ENCODE measurements at places on chromosomes 5 and 9.

GRCh38 chr5:62306323-62306895, 403 bp downstream of the KIF2A start:
- DNase-seq = no peak

- no peak for DNase-seq
Measured at GRCh38 chr9:111978616-111979015, 82.0 kb downstream of the UGCG start.

GRCh38 chr9:18799428-18799827, 233.6 kb downstream of the SAXO1 start:
- DNase-seq = no peak

DNA sequence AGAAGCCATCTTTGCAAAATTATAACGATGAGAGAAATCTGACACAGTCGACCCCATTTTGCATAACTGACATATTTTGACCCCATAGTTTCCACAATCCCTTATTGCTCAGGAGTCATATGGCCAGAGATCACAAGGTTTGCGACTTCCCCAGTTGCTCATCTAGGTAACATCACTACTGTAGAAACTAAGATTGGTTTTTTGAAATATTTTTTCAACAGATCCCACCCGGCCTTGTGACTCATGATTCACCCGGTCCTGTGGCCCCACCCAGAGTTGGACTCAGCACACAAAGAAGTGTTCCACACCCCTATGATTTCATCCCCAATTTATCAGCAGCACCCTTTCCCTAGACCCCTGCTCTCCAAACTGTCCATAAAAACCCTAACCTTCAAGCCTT, 50.2 kb downstream of the TIMD4 start:
- no peak for DNase-seq

DNA sequence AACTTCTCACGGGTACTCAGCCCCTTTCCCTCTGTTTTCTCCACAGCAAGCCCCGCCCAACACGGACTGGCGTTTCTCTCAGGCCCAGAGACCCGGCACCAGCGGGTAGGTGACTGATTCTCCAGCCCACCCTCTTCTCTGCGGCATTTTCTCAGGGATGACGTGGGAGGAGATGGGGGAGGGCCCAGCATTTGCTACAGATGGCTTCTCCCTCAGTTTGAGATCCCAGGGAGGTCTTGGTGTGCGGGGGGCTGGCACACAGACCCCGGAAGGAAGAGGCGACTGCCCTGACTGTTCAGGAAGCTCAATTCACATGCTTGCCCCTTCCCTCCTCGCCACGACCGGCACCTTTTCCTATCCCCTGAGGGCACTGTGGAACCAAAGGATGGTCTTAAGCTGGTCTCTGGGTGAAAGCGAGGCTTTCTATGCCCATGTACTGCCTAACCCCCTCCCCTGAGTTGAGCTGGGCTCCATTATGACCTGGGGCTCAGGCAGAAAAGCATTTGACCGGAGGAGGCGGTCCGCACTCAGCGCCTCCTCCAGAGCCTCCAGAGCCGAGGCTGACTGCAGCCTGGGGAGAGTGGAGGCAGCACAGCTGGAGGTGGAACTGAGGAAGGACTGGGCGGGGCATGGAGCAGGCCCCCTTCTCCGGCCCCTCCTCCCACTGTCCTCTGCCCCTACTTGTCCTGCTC, 6.0 kb downstream of the PCDHGC5 start:
- no peak for DNase-seq

DNA sequence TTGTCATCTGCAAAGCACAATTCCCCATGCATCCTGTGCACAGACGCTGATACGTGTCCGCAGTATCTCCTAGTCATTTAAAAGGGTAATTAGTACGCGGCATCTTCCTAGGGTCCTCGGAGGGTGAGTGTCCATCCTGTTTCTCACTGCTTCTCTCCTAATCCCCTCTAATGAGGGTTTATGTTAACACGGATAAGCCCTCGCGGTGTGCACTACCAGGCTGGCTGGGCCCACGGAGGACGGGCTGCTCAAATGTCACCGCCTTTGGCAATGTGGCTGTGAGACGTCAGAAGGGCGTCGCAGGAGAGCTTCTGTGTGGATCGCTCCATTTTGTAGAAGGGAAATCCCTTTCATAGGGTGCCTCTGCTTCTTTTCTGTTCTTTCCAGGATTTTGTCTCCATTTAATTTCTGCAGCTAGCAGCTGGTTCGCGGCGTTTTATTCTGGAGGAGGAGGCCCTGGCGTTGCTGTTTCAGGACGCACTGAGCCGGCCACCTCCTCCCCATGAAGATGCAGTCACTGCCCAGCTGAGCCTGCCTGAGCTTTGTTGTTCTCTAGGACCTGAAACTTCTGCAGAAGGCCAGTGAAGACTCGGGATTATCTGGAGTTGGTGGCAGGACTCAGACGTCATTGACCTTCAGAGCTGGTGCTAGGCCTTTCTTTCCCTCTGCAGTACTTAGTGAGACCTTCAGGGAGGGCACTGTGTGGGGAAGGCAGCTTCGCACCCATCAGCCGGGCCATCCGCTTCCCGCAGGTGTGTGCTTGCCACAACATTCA, 326.1 kb upstream of the IRX1 start:
- DNase-seq = no peak

DNA sequence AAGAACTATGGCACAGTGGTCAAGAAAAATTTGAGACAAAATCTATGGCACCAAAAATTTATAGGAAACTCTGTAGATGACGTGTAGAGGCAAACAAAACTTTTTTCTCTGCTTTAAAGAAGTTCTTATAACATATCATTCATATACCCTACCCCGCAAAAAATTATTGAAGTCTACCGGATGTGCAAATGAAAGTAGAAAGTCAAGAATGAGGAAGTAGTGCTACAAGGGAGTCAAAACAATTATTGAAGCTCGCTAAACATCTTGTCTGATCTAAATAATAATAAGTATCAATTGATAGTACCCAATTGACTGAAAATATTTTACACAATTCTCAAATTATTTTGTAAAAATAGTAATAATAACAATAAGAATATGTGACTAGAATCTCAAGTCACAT, 398.5 kb downstream of the TAF11L14 start:
- DNase-seq = no peak

DNA sequence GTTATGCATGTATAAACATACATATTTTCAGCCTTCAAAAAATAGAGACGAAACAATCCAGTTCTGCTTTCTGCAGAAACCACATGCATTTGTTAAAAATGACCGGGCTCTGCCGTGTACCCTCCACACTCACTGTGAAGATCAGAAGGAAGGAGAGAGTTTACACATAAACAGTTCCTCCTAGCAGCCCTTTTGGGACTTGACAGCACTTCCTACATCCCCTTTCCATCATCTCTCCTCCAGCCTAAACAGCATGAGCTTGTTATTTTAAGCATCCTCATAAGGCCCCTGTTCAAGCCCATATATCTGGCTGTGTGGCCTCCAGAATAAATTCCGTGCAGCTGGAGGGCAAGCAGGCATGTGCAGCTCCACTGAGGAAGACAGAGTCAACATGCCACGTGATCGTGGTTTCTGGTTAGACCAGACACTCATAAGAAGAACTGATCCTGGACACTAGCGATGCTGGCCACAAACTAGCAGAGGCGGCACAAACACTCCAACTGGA, 42.2 kb downstream of the NIPAL4 start:
- DNase-seq = no peak

GRCh38 chr5:83919071-83920041, 198.7 kb upstream of the HAPLN1 start:
- DNase-seq = no peak

DNA sequence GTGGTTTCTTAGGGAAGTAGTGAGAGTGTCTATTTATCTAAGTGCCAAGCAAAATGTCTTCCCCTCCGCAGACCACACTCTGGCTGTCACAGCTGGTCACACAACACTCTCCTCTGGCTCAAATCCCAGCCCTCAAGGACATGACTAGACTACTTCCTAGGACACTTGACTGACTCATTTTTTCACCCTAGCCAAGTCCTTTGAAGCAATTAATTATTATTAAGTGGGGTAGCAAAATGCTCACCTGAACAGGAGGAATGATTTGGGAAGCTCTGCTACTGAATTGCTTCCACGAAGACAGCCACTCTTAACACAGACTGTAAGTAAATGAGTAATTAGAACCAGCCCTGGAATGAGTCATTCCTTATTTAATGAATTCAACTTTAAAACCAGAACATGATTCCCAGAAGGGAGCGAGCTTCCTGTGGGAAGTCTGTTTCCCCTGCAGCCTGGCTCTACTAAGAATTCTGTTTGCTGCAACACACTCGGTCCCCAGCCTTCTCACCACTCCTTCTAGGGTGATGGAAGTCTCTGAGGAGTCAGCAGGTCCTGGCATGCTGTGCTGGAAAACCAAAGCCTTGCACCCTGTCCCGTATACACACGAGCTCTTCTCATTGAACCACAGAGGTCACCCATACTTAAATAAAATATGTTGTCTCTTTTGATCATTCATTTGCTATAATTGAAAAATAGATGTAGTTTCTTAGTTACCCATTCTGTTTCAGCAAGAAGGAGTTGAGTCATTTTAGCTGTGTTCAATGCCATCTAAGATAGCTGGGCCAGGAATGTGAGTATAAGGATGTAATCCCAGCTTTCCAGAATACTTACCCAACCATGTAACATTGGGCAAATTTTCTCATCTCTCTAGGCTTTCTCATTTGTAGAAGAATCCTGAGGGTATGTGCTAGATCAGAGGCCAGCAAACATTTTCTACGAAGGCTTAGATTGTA, 218.6 kb upstream of the RASEF start:
- DNase-seq = no peak

GRCh38 chr9:136050266-136050700, 44.8 kb downstream of the NACC2 start:
- DNase-seq = no peak

DNA sequence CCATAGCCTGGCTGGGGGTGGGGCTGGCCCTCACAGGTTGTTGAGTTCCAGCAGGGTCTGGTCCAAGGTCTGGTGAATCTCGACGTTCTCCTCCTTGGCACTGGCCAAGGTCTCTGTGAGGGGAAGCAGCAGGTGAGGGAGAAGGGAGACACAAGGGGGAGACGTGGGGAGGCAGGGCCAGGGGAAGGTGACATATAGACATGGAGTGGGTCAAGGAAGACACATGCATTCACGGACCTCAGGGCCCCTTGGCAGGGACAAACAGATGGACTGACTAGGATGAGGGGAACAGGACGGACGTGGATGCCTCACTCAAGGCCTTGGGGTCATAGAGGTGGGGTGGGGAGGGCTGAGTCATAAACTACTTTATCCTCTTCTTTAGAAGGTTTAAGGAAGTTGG, 7.7 kb downstream of the TPM2 start:
- no peak for DNase-seq

GRCh38 chr9:8384091-8384490, 584.5 kb upstream of the DMAC1 start:
- no peak for DNase-seq

DNA sequence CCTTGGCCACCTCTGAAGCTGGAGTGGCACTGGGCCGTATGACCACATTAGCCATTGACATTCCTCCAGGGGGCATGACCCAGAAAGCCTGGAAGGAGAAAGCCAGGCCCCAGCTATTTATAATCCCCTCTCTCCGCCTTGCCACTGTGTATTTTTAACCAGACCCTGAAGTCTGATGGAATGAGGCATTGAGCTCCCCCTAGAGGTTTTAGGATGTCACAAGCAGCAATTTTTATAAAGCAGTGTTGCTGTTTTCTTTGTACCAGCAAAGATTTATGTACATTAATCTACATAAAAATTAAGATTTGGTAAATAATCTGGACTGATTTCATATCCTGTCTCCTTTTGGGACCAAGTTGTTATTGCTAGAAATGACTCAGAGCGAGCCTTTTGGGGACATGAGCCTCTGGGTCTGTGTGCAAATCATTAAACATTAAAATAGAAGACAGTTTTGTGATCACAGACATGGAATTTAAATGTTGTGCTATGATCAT, 127.1 kb downstream of the TRIO start:
- peak; percentile 33 for DNase-seq

DNA sequence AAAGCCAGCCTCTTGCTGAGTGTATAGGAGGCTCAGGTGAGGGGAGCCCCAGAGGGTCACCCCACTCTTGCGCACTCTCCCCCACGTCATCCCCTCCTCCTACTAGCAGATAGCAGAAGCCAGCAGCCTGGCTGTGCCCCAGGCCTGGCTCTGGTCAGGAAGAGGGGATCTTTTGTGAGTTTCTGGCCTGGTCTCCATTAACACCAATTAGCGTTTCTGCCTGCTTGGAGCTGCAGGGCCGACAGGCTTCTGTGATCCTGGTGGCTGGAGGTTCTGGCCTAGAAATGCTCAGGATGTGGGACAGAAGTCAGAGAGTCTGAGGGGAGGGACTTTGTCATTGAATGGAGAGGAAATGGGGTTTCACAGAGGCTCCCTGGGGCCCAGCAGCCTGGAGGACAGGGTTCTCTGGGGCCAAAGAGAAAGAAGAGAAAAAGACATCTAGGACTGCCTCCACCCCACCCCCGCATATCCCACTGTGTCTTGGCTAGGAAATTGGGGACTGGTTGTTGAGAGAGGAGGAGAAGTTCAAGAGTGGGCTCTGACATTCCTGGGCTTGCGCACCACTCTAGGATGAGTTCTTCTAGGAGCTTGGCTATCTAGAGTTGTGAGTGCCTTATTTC, 47.5 kb upstream of the ARAP3 start:
- no peak for DNase-seq

- DNase-seq = no peak
Measured at GRCh38 chr5:29983528-29984155, 1209.8 kb upstream of the CDH6 start.

GRCh38 chr9:134892221-134892620, 11.6 kb downstream of the FCN2 start:
- no peak for DNase-seq

- no peak for DNase-seq
Measured at GRCh38 chr5:98428806-98429205, 344.7 kb upstream of the RGMB start.

- DNase-seq = no peak
Measured at GRCh38 chr9:120740132-120740531, 25.9 kb upstream of the MEGF9 start.

DNA sequence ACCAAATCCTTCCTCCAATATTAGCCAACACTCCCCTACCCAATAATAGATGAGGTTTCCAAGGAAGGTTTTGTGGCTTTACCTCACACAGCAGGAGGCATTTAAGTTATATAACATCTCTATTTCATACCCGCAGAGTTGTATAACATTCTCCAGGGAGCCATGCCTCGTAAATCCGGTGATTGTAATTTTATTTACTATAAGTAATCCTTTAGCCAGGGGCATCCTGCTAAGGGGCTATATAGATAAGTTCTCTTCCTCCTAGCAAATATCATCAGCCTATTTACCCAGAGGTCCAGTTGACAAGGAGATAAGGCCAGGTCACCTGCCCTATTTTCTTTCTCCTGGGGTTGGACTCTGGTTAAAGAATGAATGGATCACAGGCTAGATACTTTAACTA, 2051.0 kb downstream of the EFNA5 start:
- no peak for DNase-seq

GRCh38 chr9:129391221-129391661, 213.2 kb upstream of the IER5L start:
- DNase-seq = no peak

DNA sequence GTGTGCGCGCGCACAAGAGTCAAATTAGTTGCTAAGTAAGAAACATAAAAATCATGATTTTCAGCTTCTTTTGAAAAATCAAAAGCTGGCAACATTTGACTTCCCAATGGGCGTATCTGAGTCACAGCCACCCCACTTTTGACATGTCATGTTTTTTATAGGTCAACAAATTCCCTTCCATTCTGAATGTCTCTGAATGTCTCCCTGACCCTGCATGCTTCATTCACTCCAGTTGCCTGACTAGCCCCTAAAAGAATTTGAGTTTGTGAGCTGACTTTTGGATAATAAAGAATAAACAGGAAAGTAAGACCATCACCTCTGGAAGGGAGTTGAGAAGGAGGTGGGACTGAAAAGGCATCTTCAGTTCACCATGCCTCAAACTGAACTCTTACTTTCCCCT, 20.2 kb upstream of the GLIS3 start:
- DNase-seq = no peak

- no peak for DNase-seq
Measured at GRCh38 chr9:13705918-13706317, 426.4 kb upstream of the MPDZ start.

All from NCI-H1930 (cell line).